ENCODE measurements at places on chromosomes 13 and 19.

DNA sequence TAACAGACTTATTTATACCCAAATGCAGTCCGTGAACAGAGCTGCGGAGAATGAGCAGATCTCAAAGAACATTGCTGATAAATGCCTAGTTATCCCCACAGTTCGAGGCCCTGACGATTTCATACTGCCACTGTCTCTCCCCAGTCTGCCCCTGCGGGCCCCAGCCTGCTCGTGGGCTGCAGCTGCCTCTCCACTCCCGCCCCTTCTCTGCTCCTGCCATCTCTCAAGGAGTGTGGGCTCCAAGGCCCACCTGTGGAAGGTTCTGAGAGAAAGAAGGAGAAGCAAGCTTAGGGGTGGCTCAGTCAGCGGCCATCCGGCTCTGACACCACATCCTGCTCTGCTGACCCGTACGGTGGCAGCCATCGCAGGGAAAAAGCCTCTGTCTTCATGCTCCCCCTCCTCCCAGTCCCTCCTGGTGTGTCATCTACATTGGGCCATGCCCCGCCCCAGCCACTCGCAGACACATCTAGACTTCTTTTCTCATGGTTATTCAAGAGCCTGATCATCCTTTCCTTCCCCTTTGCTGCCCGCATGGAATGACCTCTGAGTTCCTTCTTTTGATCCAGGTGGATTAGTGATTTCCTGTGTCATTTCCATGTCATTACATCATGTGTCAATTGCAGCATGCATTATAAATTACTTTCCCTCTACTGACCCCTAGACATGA lies 52.0 kb downstream of the EPS15L1 start:
- no peak for DNase-seq

DNA sequence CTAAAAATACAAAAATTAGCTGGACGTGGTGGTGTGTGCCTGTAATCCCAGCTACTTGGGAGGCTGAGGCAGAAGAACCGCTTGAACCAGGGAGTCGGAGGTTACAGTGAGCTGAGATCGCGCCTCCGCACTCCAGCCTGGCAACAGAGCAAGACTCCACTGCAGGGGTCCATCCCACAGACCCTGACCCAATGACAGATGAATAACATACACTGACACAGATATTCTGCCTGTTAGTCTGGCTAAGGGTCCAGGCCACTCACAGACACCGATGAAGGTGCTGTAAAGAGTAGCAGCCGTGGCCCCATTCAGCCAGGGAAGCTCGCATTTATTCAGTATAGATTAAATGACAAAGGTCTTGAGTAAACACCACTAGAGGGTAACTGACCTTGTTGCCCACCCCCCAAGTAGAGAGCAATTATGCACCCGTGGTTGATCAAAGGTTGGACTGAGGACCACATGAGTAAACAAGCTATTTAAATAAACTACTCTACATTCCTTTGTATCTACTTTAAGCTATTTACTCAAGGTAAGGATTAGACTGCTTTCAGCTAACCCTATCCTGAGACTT lies 8.5 kb upstream of the CRYL1 start:
- no peak for DNase-seq

DNA sequence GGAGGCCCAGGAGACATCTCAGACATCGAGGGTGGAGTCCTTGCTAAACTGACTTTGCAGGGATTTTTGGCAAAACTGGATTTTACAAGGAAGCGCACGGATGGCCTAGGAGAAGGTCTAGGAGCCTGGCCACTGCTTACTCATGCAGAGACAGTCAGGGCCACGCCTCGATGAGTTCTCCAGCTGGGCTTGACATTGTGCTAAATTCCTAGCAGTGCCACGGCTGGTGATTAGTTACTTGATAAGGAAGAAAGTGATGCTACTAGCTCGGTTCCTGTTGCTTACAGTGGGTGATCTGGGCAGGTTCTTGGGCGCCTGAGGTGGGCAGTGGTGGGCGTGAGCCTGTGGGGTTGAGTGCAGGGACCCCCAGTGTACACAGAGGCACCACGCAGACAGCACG lies 143.4 kb downstream of the SOX1 start:
- DNase-seq = no peak

- DNase-seq = no peak
These were observed 5.4 kb downstream of the DIAPH3 start for GRCh38 chr13:60158321-60158801.

- DNase-seq = no peak
These were observed 675 bp upstream of the PGPEP1 start for GRCh38 chr19:18339723-18340122.

DNA sequence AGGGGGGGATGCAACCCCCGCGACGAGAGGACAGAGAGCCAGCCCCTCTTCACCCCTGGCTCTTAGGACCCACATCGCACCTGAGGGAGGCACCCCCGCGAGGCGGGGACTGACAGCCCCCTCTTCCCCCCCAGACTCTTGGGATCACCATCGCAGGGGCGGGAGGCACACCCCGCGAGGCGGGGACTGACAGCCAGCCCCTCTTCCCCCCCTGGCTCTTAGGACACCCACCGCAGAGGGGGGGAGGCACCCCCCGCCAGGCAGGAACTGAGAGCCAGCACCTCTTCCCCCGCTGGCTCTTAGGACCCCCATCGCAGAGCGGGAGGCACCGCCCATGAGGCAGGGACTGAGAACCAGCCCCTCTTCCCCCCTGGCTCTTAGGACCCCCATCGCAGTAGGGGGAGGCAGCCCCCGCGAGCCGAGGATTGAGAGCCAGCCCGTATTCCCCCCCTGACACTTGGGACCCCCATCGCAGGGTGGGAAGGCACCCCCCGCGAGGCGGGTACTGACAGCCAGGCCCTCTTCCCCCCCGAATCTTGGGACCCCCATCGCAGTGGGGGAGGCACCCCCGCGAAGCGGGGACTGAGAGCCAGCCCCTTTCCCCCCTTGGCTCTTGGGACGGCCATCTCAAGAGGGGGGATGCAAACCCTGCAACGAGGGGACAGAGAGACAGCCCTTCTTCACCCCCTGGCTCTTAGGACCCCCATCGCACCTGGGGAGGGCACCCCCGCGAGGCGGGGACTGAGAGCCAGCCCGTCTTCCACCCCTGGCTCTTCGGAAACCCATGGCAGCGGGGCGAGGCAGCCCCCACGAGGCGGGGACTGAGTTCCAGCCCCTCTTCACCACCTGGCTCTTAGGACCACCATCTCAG lies 2425.1 kb upstream of the PCDH20 start:
- no peak for DNase-seq

All from GM12891 (cell line).